ENCODE measurements at places on chromosomes 11 and 22.

DNA sequence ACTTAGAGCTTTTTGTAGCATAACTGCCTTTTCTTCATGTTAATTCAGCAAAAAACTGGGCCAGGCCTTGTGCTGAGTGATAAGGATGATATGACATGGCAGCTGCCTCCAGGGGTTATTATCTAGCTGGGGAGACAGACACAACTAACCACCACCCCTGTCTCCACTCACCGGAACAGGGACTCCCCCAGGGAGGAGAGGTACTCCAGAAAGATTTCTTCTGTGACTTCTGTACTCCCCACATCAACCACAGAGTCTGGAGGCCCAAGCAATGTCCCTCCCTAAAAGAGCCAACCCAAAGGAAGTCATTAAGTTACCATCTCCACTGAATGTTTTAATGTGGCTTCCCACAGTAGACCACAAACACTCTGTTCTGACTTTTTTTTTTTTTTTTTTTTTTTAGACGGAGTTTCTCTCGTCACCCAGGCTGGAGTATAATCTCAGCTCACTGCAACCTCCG is 14.3 kb upstream of the PMM1 start:
- DNase-seq, result peak; percentile 48

DNA sequence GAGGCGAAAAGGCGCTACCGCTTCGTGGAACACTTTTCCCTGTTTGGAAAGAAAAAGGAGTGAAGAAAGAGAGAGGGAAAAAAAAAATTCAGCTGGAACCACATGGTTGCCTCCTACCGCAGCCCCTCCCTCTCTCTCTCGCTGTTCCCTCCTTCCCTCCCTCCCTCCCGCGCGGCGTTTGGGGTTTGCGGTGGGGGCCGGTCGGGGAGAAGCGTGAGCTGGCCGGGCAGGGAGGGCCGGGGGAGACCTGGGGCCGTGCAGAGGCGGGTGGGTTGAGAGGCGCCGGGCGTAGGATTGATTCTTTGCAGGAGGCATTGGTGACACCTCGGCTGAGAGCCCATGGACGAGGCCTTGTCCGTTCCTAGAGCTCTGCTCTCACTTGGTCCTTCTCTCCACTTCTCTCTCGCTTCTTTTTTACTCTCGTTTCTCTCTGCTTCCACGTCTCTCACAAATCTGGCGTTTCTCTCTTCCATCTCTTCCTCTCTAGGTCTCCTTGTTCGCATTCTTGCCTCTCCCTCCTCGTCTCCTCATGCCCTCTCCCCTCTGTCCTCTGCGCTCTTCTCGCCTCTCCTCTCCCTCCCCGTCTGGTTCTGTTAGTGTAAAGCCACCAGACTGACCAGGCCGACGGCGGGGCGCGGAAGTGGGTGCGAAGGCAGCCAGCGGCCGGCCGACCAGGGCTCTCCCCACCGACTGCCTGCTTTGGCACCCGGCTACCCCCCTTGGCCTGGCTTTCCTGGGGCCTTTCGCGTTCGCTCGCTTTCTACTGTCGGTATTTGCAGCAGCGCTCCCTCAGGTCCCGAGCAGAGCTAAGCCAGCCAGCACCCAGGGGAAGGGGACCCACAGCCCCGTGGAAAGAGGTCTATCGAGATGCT is at the start of gene CLMP:
Gene CLMP, minus strand, starts transcription at position 61 of the 872 bp plus-strand sequence. CDS start 308 bp downstream, outside the sequence.
- no peak for DNase-seq

DNA sequence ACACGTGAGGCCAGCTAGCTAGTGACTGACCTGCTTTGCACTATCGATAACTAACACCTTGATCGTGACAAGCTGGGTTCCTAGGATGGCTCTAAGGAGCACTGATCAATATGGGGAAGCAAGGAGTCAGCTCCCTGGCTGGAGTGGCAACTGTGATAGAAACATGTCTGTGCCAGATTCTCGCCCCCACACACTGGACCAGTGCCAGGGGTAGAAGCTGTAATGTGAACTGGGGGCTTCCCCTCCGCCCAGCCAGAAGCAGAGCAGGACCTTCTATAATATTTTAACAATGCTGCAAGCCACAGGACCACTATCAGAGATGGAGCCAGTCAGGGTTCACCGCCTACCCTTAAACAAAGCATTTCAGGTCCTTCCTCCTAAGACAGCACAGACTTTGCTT is 96.5 kb downstream of the DSCAML1 start:
- no peak for DNase-seq

DNA sequence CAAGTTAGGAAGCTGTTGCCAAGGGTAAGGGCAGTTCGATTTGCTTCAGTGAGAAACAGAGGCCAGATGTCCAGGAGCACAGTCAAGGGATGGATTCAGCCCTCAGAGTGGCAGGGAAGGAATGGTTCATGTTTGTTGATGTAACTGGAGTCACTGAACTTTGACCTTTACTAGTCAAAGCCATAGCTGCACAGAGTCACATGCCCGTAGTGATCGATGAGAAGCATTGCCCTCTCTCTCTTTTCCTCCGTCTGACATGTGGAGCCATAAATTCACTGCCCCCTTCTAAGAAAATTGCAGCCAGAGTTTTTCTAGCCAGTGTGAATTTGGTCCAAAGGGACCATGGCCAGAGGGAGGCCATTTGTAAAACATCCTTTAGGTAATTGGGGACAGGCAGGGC is 124.1 kb upstream of the MTNR1B start:
- DNase-seq, result no peak

DNA sequence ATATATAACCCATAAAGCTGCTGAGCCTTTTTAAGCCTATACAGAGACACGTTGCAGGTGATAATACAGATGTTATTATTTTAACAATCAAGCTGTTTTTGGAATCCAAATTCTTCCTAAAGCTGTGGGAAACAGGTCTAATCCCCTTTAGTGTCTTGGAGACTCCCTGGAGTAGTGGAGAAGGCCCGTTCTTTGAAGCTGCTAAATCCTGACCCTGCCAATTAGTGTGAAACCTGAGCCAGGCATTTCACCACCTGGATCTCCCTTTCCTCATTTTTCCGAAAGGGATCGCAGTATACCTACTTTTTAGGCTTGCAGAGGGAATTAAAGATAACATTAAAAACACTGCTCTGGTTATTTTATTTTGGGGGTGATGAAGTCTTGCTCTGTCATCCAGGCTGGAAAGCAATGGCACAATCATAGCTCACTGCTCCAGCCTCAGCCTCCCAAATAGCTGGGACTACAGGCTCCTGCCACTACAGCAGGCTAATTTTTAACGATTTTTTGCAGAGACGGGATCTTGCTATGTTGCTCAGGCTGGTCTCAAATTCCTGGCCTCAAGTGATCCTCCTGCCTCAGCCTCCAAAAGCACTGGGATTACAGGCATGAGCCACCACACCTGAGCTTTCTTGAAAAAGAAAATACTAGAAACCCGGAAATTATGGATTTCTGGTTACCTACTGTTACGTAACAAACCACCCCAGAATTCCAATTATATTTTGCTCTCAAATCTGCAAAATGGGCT is 1.7 kb upstream of the EIF4ENIF1 start:
- DNase-seq, result no peak

DNA sequence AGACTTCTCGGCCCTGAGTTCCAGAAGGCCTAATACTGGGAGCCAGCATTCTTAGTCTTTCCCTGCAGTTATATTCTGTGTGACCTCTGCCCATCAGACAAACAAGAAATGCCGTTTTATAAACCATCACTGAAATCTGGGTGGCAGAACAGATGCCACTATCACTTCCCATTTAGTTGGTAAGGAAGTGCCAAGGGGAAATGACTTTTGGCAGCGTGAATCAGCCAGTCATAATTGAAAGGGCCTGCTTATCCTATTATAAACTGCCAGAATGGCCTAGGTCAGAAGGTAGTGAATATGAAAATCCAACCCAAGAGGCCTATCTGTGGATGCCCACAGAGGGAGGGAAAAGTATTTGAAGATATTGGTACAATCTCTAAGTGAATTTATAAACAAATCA is 646.8 kb upstream of the CCDC90B start:
- DNase-seq, result no peak

DNA sequence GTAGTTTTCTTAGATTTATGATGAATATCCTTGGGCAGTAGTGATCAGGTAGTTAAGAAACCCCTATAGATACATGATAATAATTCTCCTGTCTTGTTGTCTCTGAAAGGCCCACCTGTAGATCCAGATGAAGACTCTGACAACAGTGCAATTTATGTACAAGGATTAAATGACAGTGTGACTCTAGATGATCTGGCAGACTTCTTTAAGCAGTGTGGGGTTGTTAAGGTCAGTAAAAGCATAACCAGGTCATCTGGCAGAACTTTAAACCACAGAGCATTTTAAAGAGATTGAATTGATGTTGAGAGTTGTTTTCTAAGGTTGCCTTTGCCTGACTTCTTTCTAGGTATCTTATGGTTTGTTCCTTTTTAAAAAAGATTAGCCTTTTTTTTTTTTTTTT is 14.1 kb upstream of the GAS2L1 start:
- DNase-seq, result no peak

- no peak for DNase-seq
Measured at GRCh38 chr11:15258433-15259165, 143.9 kb downstream of the INSC start.

DNA sequence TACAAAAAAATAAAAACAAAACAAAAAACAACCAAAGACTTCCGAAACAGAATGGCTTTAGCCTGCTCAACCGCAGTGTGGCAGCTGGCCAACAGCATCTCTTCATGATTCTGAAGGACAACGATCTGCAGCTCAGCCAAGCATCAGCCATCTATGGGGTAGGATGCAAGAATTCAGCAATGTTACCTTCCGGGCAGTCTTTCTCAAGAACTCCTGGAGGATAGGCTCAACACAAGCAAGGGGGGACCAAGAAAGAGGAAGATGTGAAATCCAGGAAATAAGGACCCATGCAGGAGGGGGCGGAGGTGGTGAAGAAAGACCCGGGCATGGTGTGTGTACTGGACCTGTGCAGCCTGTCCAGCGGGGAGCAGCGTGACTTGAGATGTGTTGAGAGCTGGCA is 3.5 kb upstream of the TSPO start:
- DNase-seq, result no peak

GRCh38 chr11:74268456-74268855 is 43.0 kb downstream of the P4HA3 start:
- DNase-seq, result no peak

- DNase-seq, result no peak
Measured at GRCh38 chr11:13551834-13552233, 56.0 kb upstream of the PTH start.

DNA sequence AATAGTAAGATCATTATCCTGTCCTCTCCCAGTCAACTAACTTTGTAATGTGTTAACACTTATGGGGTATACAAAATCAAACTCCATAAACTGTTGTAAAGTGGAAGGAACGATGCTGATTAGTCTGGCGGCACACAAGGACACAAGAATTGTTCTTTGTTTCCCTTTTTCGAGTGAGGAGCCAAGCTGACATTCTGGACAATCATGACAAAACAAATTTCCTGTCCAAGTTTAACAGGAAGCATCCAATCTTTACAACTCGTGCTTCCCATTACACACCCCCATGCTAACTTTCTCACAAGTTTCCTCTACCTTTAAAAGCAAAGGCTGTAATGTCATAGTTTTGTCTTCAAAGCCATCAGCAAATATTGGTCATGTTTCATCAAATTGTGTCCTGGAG is 20.4 kb upstream of the LDLRAD3 start:
- DNase-seq, result no peak

DNA sequence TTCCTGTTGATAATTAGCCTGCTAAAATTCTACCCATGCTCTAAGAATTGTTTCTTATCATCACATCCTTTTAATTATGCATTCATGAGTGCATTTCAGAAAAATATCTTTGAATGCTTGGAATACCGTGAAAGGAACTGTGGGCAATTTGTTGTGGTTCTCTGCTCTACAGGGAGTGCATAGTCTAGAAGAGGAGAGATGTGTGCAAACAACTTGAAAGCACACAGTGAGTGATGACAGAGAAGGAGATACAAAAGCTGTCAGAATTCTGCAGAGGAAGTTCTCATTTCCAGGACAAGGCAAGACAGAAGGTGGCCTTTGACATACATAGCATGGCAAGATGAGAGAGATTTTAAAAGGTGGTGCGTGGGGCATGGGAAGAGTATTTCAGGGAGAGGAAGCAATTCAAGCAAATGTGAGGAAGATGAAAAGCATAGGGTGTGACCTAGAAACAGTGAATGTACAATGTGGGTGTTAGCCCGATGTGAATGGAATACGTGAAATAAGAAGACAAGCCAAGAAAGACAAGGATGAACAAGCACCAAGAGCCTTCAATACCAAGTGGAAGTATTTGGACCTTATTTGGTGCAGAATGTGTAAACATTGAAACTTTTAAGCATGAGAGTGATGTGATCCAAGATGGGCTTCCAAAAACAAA is 5.0 kb downstream of the MMP8 start:
- DNase-seq, result no peak

- no peak for DNase-seq
Measured at GRCh38 chr11:15483205-15483604, 368.5 kb downstream of the INSC start.

GRCh38 chr11:30322191-30322590 is 713 bp upstream of the ARL14EP start:
- no peak for DNase-seq

- DNase-seq, result no peak
Measured at GRCh38 chr11:67002921-67003411, 20.0 kb upstream of the SYT12 start.

DNA sequence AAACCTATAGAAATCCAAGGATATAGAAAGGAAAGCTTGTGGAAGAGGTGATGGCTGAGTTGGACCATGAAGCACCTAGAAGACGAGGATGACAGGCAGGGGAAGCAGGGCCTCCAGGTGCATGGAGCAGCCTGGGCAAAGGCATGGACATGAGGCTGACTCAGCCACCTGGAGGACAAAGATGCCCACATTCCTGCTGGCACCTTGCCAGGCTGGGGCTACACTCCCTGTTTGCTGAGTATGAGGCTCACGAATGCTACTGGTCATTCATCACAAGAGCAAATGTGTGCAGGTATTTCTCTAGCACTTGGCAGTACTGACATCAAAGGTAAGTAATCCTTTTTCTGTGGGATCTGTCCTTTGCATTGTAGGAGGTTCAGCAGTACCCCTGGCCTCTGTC is 7.1 kb upstream of the SCGB2A1 start:
- DNase-seq, result no peak

DNA sequence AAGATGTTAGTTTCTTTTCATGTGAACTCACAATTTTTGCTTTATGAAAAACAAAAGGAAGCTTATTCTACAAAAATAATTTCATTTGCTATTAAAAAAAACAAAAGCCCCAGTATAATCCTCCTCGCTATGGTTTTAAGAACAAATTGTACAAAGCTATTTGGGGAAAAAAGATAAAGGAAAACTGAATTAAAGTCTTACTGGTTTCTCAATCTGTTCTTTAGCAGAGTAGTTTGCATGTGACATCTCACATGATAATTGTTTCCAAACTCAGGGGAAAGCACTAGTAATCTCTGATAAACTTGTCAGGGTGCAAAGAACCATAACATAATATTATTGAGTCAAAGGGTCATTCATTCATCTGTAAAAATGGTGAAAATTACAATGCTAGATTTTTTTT is 2.9 kb upstream of the DDI1 start:
- DNase-seq, result no peak

GRCh38 chr11:102194990-102195389 is 84.7 kb downstream of the YAP1 start:
- no peak for DNase-seq

DNA sequence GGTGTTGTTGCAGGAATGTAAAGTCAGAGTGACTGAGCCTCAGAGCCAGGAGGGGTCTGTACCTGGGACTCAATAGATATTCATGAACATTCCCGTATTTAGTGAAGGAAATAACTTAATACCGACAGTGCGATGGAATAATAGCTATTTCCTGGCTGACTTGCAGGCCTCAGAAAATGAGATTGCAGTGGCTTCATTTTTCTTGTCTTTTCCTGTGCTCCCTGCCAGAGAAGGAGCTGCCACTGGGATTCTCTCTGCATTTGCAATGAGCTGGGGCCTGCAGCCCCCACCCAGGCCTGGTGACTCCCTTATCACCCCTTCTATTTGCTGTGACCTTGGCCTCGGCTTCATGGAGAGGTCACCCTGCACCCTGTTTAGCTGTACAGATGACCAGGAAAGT is 173.4 kb downstream of the MIAT start:
- DNase-seq, result no peak

Measured in T-helper 9 cell (primary cell).